CD4-positive, alpha-beta T cell treated with Interleukin-1 beta for 1 hour (primary cell): ENCODE measurements at places on chromosomes 5 and 9.

GRCh38 chr5:142287973-142288313, 36.9 kb downstream of the SPRY4 start:
- no peak for DNase-seq

DNA sequence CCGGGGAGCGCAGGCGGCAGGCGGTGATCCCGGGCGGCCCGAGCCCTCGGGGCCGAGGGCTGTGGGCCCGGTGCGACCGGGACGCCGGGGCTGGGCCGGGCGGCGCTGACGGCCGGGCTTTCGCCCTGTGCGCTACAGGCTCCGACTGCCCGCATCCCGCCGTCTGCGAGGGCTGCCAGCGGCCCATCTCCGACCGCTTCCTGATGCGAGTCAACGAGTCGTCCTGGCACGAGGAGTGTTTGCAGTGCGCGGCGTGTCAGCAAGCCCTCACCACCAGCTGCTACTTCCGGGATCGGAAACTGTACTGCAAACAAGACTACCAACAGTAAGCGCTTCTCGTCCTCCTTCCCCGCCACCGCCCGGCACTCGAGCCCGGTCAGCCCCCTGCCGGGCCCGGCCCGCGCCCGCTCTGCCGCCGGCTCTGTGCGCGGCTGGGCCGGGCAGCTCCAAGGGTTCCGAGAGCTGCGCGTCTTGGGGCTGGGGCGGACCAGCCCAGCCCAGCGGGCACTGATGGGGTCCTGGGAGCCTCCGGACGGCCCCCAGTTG, 1.6 kb downstream of the LMX1B start:
- DNase-seq = peak; percentile 10

GRCh38 chr5:157659868-157660660, 7.8 kb upstream of the SOX30 start:
- no peak for DNase-seq

- DNase-seq = no peak
Observed at GRCh38 chr5:164356790-164357189, 851.4 kb downstream of the MAT2B start.

DNA sequence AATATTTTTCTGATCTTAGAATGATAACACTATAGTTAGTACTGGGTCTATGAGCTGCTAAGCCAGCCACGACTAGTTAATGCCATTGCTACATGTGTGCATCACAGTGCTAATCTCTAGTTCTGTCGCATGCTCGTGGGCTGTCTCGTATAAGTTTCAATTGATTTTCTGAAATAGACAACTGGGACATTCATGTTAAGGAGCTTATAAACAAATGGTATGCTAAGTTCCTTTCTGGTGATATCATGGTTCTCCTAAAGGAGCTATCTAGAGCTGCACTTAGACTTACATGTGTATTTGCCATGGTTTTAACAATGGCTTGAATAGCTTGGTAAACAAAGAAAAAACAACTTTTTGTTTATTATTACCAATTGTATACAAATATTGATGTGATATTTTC, 46.2 kb downstream of the F2RL2 start:
- DNase-seq = no peak

- no peak for DNase-seq
Observed at GRCh38 chr5:107610798-107611197, 59.9 kb downstream of the EFNA5 start.

- no peak for DNase-seq
Observed at GRCh38 chr5:34863946-34864345, 25.0 kb downstream of the TTC23L start.
